H4 (cell line): ENCODE measurements at places on chromosomes 4 and X. TPM values are rescaled to one million over a fixed set of nuclear protein-coding genes. Genes with fewer than 3 reads are reported as not detected.
A peak's percentile ranks its signal among the peaks of the same experiment; 100 is the strongest.

DNA sequence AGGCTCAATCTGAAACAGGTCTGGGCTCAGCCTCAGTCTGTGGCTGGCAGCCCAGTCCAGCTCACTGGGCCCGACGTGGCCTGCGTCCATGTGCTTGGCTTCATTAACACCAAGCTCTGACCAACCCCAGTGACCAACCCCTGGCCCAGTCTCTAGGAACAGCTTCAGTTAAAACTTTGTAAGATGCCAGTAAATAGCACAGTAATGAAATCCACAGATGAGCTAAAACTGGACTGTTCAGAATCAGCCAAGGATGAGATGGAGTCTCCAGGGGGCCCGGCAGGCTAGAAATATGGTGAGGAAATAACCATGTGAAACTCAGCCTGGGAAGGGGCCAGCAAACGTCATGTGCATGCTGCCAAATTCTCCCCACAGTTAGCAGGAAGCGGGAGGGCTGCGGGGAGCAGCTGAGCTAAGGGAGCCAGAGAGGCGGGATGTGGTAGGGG, 37.1 kb upstream of the XPNPEP2 start:
- no peak for DNase-seq

- DNase-seq, result no peak
Measured at GRCh38 chr4:5933116-5933515, 40.2 kb upstream of the CRMP1 start.

GRCh38 chr4:7738458-7739076, 201.1 kb downstream of the AFAP1 start:
- no peak for DNase-seq

DNA sequence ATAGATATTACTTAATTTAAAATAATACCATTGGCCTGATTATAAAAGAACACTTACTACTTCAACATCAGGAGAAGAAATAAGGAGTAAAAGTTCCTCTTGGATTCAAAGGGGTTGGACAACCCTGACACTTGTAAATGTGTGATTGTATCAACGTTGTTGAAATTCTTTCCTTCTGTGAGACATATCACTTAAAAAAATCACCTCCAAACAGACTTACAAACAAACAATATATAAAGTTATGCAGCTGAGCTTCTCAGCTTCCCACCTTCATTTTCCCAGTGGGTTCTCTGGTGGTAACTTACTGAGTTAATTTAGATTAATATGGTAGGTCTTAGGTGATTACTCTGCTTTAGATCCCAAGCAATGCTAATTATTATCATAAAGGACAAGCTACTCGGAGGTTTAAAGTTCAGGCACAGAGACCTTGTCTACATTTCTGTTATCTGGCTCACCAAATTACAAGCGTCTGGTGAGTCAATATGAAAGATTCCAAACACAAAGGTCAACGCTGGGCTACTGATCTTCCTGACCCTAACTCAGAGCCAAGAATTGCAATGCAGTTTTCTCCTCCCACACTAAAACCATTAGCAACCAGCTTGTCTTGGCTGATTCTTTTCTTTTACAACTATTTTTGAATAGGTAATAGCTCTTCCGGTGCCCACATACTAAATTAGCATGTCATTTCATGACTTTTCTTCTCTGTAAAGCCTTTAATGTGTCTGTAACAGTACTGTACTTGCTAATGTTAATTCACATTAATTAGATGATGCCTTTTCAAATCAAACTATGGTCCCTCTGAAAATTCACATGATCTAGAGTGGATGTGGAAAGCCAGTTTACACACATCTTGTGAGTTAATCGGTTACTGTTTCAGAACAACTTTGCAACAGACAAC, 157.6 kb downstream of the RASL11B start:
- no peak for DNase-seq

DNA sequence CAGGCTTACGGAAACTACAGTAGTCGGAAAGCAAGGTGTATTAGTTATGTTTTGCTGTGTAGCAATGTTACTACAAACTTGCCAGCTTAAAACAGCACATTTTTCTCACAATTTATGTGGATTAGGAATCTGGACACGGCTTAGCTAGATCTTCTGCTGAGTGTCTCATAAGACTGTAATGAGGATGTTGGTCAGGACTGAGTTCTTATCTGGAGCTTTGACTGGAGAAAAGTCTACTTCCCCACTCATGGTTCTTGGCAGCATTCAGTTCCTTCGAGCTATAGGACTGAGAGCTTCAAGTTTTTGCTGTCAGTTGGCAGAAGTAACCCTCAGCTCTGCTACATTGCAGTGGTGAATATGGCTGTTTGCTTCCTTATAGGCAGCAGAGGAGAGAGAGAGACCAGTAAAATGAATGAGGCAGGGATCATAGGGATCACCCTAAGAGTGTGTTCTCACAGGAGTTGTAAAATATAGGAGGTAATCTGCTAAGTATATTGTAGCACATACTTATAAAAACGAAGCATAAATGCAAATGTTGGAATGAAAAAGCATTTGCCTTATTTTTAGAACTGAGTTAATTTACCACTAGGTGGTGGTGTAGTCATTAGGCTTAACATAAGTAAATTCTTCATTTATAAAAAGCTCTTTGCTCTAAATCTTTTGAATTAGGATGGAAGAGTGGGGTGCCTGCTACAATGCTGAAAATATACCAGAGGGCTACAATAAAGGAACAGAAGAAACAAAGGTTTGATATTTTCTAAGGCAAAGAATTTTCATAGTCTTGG, 38.6 kb downstream of the ALG13 start:
- no peak for DNase-seq

DNA sequence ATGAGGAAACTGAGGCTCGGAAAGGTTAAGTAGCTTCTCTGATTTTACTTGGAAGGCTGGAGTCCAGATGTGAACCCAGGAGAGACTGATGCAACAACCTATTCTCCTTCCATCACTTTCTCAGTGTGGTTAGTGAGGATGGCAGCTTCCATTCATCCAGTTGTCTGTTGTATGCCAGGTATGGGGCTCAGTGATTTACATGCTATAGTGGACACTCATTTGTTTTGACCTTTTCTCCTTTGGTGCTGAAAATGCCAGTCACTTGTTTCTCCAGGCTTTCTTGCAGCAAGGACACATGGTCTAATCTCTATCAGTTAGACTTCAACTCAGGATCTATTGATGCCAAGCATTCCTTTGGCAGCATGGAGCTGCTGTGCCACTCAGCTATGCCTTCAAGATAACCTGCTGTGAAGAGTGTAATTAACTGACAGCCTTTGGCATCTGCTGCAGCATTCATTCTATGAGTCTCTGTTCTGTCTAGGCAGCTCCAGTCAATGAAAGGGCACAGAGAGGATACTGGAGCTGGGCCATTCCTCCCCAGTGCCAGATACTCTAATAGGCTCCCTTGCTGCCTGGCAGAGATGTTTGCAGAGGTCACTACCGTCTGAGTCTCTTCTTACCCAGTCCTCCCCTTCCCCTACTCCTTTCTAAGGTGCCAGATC, 11.0 kb upstream of the CWH43 start:
- no peak for DNase-seq

- DNase-seq, result peak; percentile 84
Measured at GRCh38 chrX:73214426-73215094, at the start of gene NAP1L2. TSS of gene NAP1L2 (minus strand) at chrX:73214851. CDS start at chrX:73214492, 359 bp downstream.

DNA sequence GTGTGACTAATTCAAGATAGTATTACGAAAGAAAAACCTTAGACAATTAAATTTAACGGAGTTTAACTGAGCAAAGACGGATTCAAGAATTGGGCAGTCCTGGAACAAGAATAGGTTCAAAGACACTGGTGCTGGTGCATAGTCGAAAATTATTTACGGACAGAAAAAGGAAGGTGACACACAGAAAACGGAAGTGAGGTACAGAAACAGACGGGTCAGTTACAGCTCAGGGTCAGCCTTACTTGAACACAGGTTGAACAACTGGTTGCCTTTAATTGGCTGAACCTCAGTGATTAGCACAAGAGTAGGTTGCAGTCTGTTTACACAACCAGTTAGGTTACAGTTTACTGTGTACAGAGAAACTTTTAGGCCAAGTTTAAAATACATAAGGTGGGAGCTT, 31.5 kb downstream of the KLHL8 start:
- DNase-seq, result no peak

- no peak for DNase-seq
Measured at GRCh38 chr4:120843849-120844527, 78.5 kb downstream of the PRDM5 start.

DNA sequence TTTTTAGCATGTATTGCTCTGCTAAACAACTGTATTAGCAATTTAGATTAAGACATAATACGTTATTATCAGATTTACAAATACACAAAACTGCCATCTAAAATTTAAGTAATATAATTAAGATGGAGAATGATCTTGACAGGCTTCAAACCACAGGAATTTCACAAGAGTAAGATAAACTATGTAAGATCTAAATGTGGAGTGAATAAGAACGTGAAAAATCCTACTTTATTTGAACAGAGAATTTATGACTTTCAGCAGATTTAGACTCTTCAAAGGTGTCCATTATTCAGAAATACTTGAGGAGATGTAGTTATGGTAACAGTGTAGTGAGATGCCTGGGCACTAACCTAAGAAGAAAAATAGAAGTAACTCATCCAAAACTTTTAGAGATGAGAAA, 73.2 kb downstream of the SLC4A4 start:
- DNase-seq, result no peak

- DNase-seq, result no peak
Measured at GRCh38 chrX:136126872-136127406, 20.4 kb upstream of the FHL1 start.

- no peak for DNase-seq
Measured at GRCh38 chr4:101315786-101316185, 31.5 kb downstream of the PPP3CA start.

DNA sequence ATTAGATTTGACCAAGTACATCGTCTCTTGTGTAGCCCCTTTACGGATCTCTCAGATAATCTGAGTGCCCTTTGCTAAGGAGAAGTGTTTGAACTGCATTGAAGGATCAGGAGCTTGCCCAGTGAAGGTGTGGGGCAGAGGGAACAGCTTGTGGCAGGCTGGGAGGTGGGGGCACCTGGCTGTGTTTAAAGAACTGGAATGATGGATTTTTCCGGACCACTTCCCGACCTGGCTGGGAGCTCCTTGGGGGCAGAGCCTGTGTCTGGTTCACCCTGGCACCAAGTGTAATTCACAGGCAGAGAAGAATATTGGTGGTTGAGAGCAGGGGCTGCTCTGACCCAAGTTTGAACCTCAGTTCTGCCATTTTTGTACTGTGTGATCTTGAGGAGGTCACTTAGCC, 18.5 kb downstream of the TBC1D14 start:
- no peak for DNase-seq

DNA sequence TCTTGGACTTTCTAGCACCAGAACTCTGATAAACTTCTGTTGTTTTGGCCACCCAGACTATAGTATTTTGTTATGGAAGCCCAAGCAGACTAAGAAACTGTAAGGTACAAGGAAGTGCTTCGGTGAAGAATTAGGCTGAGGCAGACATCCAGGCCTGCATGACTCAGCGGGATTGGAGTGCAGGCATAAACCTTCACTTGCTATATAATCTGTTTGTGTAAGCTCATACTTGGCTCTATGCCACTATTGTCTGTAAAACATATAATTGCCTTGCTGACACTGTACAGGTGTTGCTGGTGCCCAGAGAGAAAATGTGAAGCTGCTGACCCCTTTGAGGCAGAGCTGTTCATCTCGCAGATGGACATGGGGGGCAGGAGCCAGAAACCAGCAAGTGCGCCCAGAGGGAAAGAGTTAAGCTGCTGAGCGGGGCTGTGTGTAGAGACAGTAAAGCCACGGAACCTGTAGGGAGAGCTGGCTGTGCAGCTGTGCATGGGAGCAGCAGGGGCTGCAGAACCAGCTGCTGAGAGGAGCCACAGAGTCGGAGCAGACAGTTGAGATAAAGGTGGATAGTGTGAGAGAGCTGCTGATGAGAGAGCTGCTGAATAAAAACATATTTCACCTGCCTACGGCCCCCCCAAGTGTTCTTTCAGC, 96.2 kb downstream of the RBM46 start:
- peak; percentile 55 for DNase-seq

- no peak for DNase-seq
Measured at GRCh38 chr4:3524920-3525319, 7.3 kb downstream of the LRPAP1 start.

GRCh38 chr4:101651778-101652177, 138.8 kb upstream of the BANK1 start:
- DNase-seq, result no peak

DNA sequence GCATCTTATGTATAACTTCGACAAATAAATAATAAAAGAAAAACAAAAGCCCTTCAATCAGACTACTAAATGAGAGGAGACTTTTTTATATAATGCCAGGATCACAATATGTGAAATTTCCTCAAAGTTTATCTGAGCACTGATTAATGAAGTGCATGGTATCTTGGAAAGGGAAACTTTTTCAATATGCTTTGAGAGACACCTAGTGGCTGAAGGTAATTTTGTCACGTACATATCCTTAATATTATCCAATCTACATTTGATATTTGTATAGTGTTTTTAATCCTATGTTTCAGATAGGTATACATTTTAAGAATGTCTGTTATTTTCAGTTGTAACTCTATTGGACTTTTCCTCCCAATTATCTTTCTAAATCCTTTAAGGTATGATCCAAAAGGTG, 146.8 kb downstream of the KLHL4 start:
- DNase-seq, result peak; percentile 15

DNA sequence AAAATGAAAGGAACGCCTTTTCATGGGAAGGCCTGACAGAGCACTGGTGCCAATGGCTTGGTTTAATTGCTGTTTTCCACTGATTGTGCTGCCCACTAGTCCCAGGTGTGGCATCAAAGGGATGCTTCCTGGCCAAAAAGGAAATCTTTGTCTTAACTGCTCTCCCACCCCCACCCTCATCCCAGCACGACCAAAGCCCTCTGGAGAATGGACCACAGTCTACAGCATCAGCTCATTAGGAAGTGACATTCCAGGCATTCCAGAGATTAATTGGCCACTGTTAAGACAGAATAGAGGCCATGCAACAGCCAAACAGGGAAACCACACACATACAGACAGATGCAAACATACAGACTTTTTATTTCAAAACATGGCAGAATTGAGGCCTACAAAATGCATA, 143.2 kb downstream of the LHFPL1 start:
- DNase-seq, result no peak

DNA sequence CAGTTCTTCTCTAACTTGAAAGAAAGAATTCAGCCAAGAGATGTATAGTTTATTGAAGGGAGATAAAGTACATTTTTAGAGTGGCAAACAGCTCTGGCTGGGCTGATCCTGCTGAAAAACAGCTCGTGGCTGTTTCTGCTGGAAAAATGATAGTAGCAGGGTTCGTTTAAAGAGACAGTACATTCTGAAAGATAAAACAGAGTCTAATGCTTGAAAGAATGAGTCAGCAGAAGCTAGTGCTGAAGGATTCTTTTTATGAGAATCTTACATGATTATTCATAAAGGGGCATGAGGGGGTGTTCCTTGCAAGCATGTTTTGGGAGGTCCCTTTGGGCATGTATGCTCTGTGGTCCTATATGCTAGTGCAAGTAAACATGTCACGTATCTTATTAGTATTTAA, 790.0 kb downstream of the PCDH18 start:
- DNase-seq, result peak; percentile 29

- DNase-seq, result no peak
Measured at GRCh38 chr4:28774344-28774743, 1913.7 kb downstream of the STIM2 start.

GRCh38 chr4:159012381-159012780, 90.5 kb upstream of the RAPGEF2 start:
- no peak for DNase-seq

- no peak for DNase-seq
Measured at GRCh38 chrX:72002875-72003274, 92.2 kb downstream of the NHSL2 start.

- no peak for DNase-seq
Measured at GRCh38 chr4:48635310-48635709, 144.8 kb downstream of the FRYL start.

Gene MAP7D2
- 0.45 and 0.89 TPM in 2 replicates for total RNA-seq

Gene CXCL1
- total RNA-seq, result not detected in 2 replicates

Gene IL21
- not detected in 2 replicates for total RNA-seq

Gene GJB1
- total RNA-seq, result not detected in 2 replicates

Gene KIF4A
- total RNA-seq, result 37.5 TPM in 2 replicates

Gene STOX2
- total RNA-seq, result 2.4 and 5.8 TPM in 2 replicates

Gene STBD1
- 2.0 and 3.6 TPM in 2 replicates for total RNA-seq

Gene CENPVL1
- not detected in 2 replicates for total RNA-seq
